Mesothelial cell of epicardium (in vitro differentiated cells): ENCODE measurements at places on chromosomes 16 and 17. TPM values are rescaled to one million over a fixed set of nuclear protein-coding genes. Genes with fewer than 3 reads are reported as not detected.

GRCh38 chr17:31854672-31855071, 4.4 kb downstream of the COPRS start:
- no peak for DNase-seq

DNA sequence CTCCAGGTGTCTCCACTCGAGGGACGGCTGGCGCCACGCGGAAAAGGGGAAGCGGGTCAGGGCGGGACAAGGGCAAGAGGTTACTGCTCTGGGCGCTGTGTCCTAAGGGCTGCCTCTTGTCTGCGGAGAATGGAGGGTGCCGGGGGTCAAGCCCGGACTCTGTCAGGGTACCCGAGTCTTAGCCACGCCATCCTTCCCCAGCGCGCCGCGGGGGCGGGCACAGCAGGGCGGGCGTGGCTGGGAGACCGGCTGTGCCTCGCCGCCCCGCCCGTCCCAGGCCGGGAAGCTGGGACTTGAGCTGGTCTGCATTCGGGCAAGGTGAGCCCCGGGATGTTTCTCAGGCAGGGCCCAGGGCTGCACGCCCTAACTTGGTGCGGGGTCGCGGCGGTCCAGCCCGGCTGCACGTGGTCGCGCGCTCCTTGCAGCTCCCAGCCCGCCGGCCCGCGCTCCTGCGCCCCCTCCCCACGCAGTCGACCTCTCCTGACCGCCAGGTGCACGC, 6.2 kb upstream of the ACTG1 start:
- peak; percentile 17 for DNase-seq

Gene CD19
- not detected in 3 replicates for total RNA-seq

Gene EVPL
- 0.16 to 0.47 TPM (median 0.25 TPM) in 3 replicates for total RNA-seq

GRCh38 chr17:56898874-56899273, 15.0 kb downstream of the TRIM25 start:
- no peak for DNase-seq

Gene IFT20
- 36.7 to 40.2 TPM (median 39.8 TPM) in 3 replicates for total RNA-seq

DNA sequence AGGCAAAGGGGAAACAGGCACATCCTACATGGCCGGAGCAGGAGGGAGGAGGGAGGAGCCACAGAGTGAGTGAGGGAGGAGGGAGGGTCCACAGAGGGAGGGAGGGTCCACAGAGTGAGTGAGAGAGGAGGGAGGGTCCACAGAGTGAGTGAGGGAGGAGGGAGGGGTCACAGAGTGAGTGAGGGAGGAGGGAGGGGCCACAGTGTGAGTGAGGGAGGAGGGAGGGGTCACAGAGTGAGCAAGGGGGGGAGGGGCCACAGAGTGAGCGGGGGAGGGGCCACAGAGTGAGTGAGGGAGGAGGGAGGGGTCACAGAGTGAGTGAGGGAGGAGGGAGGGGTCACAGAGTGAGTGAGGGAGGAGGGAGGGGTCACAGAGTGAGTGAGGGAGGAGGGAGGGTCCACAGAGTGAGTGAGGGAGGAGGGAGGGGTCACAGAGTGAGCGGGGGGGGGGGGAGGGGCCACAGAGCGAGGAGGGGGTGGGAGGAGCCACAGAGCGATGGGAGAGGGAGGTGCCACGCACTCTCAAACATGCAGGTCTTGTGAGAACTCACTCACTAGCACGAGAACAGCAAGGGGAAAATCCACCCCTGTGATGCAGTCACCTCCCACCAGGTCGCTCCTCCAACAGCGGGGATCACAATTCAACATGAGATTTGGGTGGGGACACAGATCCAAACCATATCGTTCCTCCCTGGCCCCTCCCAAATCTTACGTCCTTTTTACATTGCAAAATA, 24.3 kb upstream of the CDH15 start:
- no peak for DNase-seq

Gene ABAT
- total RNA-seq, result 20.7 to 21.6 TPM (median 21.4 TPM) in 3 replicates

DNA sequence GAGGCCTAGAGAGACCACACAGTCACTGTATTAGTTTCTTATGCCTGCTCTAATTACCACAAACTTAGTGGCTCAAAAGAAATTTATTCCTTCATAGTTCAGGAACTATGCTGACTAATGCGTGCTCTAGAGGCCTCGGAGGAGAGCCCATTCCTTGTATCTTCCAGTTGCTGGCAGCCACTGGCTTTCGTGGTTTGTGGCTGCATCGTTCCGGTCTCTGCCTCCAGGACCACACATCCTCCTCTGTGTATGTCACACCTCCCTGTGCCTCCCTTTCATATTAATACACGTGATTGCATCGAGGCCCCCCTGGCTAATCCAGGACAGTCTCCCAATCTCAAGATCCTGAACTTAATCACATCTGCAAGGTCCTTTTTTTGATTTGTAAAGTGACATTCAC, 16.9 kb upstream of the MYLK3 start:
- DNase-seq, result no peak

Gene CD2BP2
- 63.7 to 63.9 TPM (median 63.9 TPM) in 3 replicates for total RNA-seq

DNA sequence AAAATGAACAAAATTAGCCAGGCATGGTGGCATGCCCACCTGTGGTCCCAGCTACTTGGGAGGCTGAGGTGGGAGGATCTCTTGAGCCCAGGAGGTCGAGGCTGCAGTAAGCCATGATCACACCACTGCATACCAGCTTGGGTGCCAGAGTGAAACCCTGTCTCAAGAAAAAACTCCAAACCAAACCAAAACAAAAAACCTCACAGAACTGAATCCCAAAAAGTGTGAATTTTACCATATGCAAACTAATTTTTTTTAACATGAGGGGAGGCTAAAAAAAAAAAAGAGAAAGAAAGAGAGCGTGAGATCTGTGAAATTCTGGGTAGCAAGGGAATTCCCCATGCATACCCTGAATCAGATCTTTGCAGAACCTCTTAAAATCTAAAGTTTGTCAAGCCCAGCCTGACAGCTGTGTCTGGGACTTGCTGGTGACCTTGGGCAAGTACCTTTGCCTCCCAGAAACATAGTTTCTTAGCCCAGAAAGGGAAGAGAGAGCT, 17.1 kb upstream of the CDH1 start:
- no peak for DNase-seq

DNA sequence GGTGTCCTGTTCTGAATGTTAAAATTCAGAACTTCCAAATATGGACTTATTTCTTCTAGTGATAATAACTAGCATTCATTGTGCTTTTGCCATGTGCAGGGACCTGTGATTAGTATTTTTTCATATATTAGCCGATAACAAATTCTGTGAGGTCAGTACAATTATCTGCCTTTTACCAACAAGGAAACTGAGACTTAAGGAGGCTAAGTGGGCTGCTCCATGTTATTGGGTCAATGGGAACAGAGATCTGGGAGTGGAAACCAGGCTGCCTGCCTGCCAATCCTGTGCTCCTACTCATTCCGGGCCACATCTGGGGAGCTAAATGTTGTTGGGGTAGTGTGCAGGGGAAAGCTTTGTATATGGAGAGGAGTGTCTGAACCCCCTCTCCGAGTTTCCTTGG, 3.7 kb downstream of the TMEM106A start:
- DNase-seq, result no peak

- no peak for DNase-seq
Observed at GRCh38 chr17:39632153-39632941, 4.6 kb upstream of the STARD3 start.

Gene C16orf89
- 0.20 to 0.87 TPM (median 0.55 TPM) in 3 replicates for total RNA-seq

DNA sequence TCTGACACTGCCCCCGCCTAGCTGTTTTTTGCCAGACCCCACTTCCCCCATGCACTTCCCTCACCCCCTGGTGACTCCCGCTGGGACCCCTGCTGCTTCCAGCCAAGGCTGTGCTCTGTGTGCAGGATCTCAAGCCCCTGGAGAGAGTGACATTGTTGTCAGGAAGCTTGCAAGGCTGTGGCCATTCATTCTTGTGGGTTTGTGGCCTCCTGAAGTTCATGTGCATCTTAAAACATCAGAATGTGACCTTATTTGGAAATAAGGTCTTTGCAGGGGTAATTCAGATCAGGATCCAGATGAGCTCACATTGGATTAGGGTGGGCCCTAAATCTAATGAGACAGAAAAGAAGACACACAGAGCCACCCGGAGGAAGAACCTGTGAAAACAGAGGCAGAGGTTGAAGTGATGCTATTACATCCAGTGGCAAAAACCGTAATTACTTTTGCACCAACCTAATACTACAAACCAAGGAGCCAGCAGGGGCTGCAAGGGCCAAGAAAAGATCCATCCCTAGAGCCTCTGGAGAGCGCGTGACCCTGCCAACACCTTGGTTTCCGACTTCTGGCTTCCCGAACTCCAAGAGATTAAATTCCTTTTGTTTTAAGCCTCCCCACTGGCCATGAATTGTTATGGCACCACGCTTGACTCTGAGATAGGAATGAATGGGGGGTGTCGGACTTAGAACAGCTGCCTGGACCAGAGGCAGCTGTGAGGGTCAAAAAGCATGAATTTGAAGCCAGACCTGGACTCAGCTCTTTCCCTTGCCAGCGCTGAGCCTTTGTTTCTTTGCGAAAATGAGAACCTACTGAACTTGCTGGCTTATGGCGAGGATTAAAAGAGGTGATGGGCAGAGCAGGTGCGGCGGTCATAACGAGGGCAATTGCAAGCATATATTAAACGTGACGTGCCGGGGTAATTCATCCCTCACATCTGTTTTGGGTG, 75.5 kb downstream of the BMERB1 start:
- no peak for DNase-seq

DNA sequence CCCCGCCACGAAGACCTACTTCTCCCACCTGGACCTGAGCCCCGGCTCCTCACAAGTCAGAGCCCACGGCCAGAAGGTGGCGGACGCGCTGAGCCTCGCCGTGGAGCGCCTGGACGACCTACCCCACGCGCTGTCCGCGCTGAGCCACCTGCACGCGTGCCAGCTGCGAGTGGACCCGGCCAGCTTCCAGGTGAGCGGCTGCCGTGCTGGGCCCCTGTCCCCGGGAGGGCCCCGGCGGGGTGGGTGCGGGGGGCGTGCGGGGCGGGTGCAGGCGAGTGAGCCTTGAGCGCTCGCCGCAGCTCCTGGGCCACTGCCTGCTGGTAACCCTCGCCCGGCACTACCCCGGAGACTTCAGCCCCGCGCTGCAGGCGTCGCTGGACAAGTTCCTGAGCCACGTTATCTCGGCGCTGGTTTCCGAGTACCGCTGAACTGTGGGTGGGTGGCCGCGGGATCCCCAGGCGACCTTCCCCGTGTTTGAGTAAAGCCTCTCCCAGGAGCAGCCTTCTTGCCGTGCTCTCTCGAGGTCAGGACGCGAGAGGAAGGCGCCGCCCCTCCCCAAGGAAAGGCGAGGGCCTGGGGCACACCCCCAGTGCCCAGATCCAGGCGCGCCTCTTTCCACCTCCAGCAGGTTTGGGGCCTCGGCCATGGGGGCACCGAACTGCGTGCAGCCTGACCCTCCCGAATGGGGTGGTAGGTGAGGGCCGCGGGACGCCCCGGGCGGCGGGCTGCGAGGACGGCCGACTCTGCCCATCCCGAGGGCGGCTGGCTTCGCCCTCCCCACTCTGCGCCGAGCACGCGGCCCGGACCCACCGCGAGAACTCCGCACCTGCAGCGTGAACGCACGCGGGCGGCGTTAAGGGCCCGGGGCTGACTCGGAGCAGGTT, 664 bp downstream of the HBQ1 start:
- no peak for DNase-seq

GRCh38 chr17:66337268-66337667, 34.9 kb downstream of the PRKCA start:
- no peak for DNase-seq

DNA sequence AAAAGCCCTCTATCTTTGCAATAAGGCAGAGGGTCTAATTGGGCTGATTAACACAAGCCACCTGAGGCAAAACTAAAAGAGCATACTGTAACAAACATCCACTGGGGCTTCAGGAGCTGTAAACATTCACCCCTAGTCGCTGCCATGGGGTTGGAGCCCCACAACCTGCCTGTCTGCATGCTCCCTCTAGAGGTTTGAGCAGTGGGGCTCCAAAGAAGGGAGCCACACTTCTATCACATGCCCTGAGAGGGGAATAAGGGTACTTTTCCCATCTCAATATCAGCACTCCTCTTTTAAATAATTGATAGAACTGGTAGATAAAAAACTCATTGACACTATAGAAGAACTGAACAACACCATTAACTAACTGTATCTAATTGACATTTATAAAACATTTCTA, 130.1 kb upstream of the COX10 start:
- DNase-seq, result no peak

- DNase-seq, result no peak
Observed at GRCh38 chr16:78784771-78785170, 685.3 kb downstream of the WWOX start.

DNA sequence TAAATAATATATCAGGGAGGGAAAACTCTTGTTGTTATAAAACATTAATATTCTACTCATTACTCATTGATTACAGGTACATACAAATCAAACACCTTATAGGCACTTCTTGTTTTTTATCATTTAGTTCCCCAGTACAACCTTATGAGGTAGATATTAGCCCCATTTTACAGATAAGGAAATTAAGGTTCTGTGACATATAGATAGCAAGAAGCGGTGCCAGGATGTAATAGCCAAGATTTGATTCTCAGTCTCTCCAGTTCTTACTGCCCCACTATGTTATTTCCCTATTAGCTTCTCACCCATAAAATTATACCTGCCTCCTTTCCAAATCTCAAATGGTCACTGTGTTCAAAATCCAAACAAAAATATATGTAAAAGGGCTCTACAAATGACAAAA, 36.9 kb downstream of the CMTM3 start:
- no peak for DNase-seq

DNA sequence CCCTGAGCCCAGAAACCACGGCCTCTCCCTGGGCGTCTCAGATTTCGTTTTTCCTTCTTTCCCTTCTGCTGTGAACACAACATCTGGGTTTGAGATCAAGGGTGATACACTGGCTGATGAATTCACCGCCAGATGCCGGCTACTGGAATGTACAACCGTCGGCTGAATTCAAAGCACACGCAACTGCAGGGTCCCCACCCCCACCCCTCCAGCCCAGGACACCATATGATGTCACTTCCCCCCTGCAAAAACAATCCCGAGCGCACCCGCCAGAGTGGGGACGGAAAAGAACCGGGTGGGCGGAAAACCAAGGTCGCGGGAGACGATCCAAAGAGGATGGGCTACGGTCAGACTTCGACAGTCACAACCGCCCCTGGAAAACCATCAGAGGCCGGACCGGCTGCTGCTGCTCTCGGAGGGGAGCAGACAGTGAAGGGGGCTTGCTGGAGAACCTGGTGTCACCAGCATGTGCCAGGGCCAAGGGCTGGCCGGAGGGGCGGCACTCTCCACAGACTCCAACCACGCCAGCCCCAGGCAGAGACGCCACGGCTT, 23.3 kb downstream of the CEP295NL start:
- no peak for DNase-seq

DNA sequence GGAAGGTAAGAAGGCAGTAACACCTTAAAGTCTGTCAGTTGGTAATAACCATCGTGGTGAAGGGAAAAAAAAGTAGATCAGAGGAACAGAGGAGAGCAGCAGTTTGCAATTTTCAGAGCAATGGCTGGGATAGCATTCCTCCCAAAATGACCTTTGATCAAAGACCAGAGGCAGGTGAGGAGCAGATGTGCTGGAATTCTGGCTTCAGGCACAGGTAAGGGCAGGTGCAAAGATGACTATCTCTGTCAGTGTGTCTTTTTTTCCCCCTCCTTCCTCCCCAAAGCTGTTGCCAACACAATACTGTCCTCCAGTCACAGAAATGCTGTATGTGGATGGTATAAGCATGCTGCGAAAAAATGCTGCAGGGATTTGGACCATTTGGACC, 166.7 kb downstream of the XYLT1 start:
- no peak for DNase-seq

Gene OR1E1
- total RNA-seq, result not detected in 3 replicates

Gene KCNJ2
- 22.8 to 28.4 TPM (median 26.8 TPM) in 3 replicates for total RNA-seq

Gene HOXB6
- 56.4 to 63.1 TPM (median 59.7 TPM) in 3 replicates for total RNA-seq

Gene TANGO6
- total RNA-seq, result 9.4 to 12.8 TPM (median 10.3 TPM) in 3 replicates

Gene DHRS11
- 14.9 to 17.3 TPM (median 15.0 TPM) in 3 replicates for total RNA-seq
